ENCODE measurements at places on chromosomes 6 and 20.

DNA sequence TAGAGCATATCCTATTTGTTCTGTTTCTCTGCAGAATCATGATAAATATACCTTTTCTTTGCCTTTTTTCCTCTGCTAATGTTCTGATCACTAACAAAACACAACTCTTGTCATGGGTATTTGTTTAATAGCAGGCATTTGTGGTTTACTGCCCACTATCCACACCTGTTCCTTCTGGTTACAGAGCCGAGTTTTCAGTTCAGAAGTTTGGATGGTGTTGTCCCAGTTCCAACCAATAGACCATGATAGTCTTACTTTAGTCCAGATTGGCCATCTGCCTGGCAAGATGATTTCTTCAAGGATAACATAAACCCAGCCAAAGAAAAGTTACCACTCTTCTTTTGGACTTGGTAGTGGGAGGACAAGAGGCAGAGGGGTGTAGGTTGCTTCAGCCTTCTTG, 211.2 kb downstream of the TFAP2A start:
- DNase-seq: no peak

GRCh38 chr6:158963020-158963808, 36.8 kb downstream of the RSPH3 start:
- DNase-seq: no peak

GRCh38 chr20:9119776-9120175, 50.9 kb downstream of the PLCB4 start:
- no peak for DNase-seq

- DNase-seq: no peak
Observed at GRCh38 chr20:64240243-64241015, 15.1 kb upstream of the PCMTD2 start.
